ENCODE measurements at places on chromosomes 13 and 19. TPM values are rescaled to one million over a fixed set of nuclear protein-coding genes. Genes with fewer than 3 reads are reported as not detected.

Gene CCDC70
- polyA plus RNA-seq, result not detected

Gene DPF1
- polyA plus RNA-seq, result not detected

Gene CUL4A
- polyA plus RNA-seq, result 67.4 TPM

Gene ZNF615
- 9.6 TPM for polyA plus RNA-seq

Gene CEACAM1
- polyA plus RNA-seq, result 0.15 TPM

Gene ZNF773
- 14.5 TPM for polyA plus RNA-seq

Gene CPB2
- not detected for polyA plus RNA-seq

Gene NLRP11
- not detected for polyA plus RNA-seq

Gene OR7A5
- polyA plus RNA-seq, result not detected

Gene IFI30
- polyA plus RNA-seq, result 10.9 TPM

Gene SPACA4
- polyA plus RNA-seq, result not detected

Gene FGF9
- polyA plus RNA-seq, result 2.3 TPM

Gene FFAR1
- not detected for polyA plus RNA-seq

GRCh38 chr13:85603735-85604134 is 195.5 kb downstream of the SLITRK6 start:
- no peak for DNase-seq

DNA sequence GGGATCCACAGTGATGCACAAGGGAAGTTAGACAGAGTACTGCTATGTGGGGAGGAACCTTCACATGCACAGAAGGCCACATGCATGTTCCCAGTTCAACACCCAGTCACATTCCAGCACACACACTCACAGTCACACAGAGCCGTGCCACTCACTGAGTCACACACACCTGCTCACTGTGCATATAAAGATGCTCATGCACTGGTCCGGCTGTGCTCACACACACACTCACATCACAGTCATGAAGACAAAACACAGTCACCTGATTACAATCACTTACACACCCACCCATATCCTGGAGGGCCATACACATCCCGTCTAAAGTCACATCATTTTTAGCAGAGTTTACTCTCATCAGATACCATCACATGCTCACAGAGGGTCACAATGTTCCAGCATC is 478 bp downstream of the CLC start:
- no peak for DNase-seq

- DNase-seq, result no peak
Observed at GRCh38 chr13:33139780-33140535, 123.7 kb downstream of the KL start.

- DNase-seq, result no peak
Observed at GRCh38 chr19:48720251-48720612, 707 bp upstream of the MAMSTR start.

- DNase-seq, result no peak
Observed at GRCh38 chr13:43307921-43308433, 284.6 kb downstream of the DNAJC15 start.

DNA sequence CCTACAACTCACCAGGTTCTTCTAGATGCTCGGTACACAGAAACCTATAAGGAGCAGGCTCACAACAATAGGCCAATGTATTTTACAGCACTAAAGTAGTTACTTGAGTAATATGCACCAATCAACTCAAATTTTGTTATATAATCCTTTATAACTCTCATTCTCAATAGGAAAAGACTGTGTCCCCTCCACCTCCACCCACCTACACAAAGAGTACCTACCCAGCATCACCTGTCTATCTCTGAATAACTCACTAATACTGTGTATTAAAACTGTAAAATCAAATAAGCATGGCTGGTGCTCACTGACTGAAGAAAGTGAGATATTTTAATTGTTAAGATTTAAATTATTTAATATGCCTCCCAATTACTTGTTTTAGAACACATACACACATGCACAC is 146.3 kb downstream of the ENOX1 start:
- no peak for DNase-seq

DNA sequence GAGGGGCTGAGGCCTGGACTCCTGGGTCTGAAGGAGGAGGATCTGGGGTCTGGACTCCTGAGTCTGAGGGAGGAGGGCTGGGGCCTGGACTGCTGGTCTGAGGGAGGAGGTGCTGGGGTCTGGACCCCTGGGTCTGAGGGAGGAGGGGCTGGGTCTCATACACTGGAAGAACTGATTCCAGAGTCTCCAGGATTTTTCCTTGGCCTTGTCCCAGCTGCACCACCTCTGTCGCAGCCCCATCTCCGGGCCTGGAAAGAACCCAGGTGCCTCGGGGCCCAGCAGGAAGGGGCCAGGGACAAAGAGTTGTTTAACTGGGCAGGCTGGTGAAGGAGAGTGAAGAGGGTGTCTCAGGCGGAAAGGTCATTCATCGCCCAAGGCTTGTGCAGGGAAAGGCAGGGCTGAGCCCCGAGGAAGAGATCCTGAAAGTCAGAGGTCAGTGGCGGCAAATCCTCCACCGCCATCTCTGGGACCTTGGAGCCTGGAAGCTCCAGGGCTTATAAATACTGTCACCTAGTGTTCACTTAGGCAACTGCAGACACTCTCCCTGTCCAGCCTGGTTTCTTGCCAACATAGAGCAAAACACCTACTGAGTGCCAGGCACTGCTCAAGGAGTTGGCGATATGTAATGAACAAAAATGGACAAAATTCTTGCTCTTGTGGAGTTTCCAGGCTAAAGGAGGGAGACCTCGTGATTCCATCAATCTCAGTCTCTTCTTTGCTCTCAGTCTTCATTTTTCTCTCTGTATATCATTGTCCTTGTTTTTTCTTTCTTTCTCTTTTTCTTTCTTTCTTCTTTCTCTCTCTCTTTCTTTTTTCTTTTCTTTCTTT is 4.4 kb upstream of the KCNN4 start:
- DNase-seq, result peak; percentile 68

- DNase-seq, result no peak
Observed at GRCh38 chr19:44566984-44567383, 37.5 kb upstream of the CEACAM20 start.

GRCh38 chr13:30738526-30739236 is 3.3 kb downstream of the ALOX5AP start:
- DNase-seq, result no peak

GRCh38 chr13:20429682-20430081 is 96.0 kb downstream of the CRYL1 start:
- DNase-seq, result no peak

GRCh38 chr13:71137101-71137500 is 729.9 kb downstream of the DACH1 start:
- DNase-seq, result no peak

DNA sequence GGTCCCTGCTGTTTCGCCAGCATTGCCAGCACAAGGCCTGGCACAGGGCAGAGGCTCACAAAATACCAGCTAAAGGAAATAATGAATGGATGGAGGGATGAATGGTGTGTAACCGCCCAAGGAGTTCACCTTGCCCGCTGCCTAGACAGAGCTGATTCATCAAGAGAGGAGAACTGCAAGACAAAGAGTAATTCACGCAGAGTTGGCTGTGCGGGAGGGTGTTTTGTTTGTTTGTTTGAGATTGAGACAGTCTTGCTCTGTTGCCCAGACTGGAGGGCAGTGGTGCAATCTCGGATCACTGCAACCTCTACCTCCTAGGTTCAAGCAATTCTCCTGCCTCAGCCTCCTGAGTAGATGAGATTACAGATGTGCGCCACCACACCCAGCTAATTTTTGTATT is 3.0 kb downstream of the OPA3 start:
- no peak for DNase-seq

DNA sequence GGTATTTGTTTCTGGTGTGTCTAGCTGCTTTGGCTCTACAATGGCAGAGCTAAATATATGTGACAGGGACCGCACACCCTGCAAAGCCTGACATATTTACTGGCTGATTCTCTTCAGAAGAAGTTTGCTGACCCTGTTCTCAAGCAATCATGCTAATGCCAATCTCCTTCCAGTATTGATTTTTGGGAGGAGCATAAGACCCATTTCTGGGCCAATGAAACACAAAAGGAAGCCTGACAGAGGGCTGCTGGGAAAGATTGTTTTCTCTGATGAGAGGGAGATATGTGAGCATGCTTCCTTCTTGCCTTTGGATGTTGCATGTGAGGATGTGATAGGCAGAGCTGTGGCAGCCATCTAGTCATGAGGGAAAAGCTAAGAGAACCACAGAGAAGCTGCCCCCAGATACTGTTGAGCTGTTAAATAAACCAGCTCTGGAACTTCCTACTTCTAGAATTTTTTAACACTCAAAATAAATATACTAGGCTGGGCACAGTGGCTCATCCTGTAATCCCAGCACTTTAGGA is 31.4 kb upstream of the TPTE2 start:
- DNase-seq, result no peak

GRCh38 chr13:52414051-52414450 is 8.1 kb upstream of the THSD1 start:
- no peak for DNase-seq

GRCh38 chr13:92196591-92197256 is 798.3 kb downstream of the GPC5 start:
- DNase-seq, result no peak

- no peak for DNase-seq
Observed at GRCh38 chr13:104759069-104759468, 1692.9 kb upstream of the SLC10A2 start.

- DNase-seq, result no peak
Observed at GRCh38 chr13:86825410-86825809, 845.8 kb upstream of the SLITRK5 start.

DNA sequence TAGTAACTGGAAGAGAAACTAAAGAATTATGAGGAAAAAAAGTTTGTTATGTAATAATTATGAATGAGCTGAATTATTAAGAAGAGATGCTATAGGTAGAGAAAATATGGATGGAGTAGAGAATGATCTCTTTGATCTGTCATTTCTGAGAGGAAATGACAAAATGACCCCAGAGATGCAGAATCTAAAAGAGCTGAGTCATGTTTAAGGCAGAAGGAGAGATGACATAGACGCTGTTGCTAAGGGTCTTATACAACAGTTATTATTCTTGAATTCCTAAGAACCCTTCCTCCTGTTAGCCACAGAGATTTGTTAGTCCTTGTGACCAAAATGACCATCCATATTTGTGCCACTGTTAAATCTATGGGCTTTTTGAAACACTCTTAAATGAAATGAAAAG is 58.3 kb upstream of the FREM2 start:
- no peak for DNase-seq

- no peak for DNase-seq
Observed at GRCh38 chr13:66159511-66159910, 1070.6 kb downstream of the PCDH9 start.

GRCh38 chr13:20945952-20946383 is 43.4 kb upstream of the XPO4 start:
- DNase-seq, result no peak

GRCh38 chr13:72696579-72696978 is 30.9 kb downstream of the MZT1 start:
- DNase-seq, result no peak

- no peak for DNase-seq
Observed at GRCh38 chr19:30428092-30428680, 56.0 kb downstream of the ZNF536 start.

GRCh38 chr13:30034458-30034795 is 184.0 kb upstream of the UBL3 start:
- no peak for DNase-seq

DNA sequence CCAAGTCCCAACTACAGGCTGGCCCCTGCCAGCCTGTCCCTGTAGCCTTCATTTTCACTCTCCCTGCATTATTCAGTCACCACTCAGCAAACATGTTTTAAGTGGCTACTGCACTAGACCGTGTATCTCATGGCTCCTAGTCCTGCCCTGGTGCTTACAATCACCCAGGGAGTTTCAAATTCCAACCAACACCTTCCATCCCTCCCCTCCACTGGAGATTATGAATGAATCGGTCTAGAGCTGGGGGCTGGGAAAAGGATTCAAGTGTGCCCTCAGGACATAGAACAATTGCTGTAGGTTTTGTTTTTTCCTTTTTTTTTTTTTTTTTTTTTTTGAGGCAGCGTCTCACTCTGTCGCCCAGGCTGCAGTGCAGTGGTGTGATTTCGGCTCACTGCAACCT is 15.0 kb upstream of the TNFAIP8L1 start:
- no peak for DNase-seq

DNA sequence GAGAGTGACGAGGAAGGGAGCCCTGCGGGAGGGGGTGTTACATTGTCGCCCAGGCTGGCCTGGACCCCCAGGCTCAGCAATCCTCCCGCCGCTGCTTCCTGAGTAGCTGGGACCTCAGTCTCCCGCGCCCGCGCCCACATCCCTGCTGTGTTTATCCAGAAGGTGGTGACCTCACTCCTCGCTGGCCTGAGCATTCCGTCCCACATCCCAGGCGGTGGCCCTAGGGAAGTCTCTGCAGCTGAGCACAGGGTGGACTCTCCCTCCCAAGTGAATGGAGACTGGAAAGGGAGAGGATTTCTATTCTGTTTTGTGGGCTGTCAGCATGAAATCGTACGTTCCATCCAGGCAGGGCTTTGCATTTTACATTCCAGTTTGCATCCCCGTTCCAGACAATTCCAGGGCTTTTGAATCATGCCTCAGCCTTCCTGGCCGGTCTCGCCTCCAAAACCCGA is 401 bp upstream of the ZNF765 start:
- no peak for DNase-seq

- no peak for DNase-seq
Observed at GRCh38 chr13:101317986-101318523, 98.3 kb downstream of the NALCN start.

DNA sequence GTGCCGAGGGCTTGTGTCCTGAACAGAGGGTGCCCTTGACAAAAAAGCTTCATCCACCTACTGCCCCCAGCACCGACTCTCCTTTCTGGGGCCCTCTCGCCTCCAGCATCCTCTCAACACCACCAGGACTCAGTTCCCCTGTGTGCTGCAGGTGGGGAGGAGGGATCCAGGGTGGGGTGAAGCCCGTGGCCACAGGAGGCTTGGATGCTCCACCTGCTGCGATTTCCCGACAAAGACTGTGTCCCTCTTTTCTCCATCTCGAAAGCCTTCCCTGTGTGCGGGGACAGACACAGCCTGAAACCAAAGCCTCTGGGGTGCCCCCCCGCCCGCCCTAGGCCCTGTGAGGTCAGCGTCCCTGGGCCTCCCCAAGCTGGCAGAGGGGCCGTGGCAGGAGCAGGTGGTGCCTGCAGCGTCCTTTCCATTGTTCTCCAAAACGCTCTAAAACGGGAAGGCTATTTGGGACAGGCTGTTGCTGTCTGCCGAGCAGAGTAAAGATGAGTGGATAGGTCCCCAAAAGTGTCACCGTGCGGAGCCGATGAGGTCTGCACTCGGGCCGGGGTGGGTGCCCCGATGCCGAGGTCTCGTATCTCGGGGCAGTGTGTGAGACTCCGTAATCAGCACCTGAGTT is 185.7 kb downstream of the PTPRS start:
- DNase-seq, result no peak

- DNase-seq, result no peak
Observed at GRCh38 chr13:86282442-86282841, 483.2 kb upstream of the SLITRK6 start.

DNA sequence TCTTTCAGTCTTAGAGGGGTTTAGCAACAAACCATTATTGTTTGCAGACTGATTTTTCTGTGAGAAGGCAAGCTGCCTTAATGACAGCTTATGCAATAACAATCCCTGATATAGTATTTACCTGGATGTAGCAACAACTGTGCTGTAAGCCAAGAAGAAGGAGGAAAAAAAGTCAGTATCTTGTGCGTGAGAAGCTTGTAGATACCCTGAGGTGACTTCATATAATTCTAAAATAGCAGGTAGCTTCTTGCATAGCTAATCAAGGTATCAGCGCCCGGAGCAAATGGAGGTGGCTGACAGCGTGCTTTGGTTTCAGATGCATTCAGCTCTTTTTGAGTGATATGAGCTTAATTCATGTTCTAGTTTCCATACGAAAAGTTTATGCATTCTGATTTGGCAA is 309.8 kb downstream of the KLF5 start:
- DNase-seq, result no peak

- DNase-seq, result no peak
Observed at GRCh38 chr19:18895824-18896341, at the start of gene CERS1. TSS of gene CERS1 (minus strand) at chr19:18896158. CDS start at chr19:18896072, 86 bp downstream.

Measured in CD8-positive, alpha-beta memory T cell (primary cell).